COLO829 (cell line): ENCODE measurements at places on chromosomes 5 and 9.

- no peak for DNase-seq
These were observed 18.8 kb upstream of the CATSPER3 start for GRCh38 chr5:134948911-134949310.

- no peak for DNase-seq
These were observed 556 bp downstream of the PCDHGC3 start for GRCh38 chr5:141476132-141476911.

GRCh38 chr5:41522193-41522786 is 11.9 kb upstream of the PLCXD3 start:
- no peak for DNase-seq

DNA sequence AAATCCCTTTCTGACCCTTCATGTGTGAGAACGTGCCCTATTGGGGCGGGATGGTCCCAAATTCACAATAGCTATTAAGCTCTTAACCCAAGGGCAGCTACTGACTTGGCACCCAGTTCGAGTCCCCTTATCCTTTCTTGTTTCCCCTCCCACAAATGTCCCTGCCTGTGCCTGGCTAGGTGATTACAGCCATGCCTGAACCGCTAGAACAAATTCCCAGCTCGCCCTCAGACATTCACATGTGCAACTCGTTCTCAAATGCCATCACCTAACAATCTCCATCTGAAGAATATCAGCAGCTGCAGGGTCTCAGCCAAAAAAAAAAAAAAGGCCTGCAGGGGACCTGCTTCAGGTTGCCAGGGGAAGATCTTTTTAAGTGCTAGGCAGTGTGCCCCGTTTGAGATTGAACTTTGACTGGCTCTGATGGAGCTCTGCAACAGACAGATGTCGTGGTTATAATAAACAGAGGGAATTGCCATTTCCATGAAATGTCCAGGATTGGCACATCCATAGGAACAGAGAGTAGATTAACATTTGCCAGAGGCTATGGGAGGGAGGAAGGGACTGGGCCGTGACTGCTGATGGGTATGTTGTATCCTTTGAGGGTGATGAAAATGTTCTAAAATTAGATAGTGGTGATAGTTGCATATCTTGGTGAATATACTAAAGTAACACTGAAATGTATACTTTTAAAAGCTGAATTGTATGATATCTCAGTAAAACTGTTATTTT is 347.2 kb upstream of the WWC1 start:
- no peak for DNase-seq

- DNase-seq: no peak
These were observed 22.3 kb downstream of the TTC33 start for GRCh38 chr5:40733434-40733833.

DNA sequence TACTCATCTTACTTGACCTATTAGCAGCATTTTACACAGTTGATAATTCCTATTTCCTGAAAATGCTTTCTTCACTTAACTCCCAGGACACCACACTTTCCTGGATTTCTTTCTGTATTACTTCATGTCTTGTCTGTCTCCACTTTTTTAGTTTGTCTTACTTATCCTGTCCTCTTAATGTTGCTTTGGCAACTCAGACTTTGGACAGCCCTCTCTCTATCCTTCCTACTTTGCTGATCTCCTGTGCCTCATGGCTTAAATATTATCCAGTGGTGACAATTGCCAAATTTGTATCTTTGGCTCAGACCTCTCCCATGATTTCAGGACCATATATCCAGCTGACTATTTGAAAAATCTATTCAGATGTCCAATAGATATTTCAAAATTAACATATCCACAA is 39.8 kb upstream of the NUDT12 start:
- no peak for DNase-seq

- no peak for DNase-seq
These were observed 7.7 kb upstream of the RPL26L1 start for GRCh38 chr5:172951371-172952033.

DNA sequence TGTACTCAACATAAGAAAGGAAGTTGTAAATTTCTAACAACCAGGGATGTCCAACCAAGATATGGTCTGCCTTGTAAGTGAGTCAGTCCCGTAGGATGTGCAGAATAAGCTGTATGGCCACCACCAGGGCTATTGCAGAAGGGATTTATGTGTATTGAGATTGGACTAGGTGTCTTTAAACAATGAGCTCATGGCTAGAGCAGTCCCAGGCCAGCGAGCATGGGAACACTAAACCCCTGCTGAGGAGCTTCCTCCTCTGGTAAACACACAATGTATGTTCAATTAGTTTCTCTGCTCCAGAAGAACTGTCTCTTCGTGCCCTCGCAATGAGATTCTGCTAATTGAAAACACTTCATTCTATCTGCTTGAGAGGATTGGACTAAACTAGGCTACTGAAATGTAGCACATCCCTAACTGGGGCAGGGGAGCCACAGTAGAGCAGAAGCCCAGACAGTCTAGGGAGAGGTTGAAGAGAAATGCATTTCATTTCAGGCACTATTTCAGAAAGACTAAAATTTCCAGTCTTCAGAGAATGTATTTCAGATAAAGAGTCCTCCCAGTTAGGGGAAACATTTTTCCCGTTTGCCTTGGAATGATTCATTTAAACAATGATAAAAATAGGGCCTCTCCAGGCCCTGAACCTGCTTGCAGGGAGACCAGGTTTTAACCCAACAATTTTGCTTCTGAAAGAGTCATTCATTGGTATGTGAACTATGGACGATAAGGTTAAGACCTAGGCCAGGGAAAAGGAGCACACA is 154.7 kb downstream of the FAM114A2 start:
- DNase-seq: no peak

- DNase-seq: no peak
These were observed 147.5 kb downstream of the MPDZ start for GRCh38 chr9:13131991-13132390.

DNA sequence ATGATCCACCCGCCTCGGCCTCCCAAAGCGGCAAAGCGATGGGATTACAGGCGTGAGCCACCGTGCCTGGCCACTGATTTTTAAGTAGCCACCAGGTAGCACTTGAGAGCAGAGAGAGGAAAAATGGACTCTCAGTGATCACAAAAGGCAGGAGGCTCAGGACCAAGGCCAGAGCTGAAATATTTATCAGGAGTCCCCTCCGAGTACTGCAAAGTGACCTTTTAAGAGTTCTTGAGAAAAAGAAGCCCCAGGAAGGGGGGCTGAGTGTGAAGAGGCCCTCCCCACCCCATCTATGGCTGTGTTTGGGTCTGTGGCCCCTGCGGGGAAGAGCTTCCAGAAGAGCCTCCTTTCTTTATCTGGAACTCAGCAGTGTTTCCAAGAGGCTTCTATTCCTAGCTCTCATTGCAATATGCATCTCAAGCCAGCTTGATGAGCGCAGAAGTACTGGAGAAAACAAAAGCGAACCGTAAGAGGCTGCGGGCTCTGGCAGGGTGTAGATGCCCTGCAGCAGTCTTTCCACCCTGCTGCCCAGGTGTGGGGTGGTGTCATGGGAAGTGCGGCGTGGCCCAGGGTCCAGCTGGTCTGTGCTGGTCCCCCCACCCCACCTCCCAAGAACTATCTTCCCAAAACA is 75.5 kb upstream of the CDK20 start:
- no peak for DNase-seq

DNA sequence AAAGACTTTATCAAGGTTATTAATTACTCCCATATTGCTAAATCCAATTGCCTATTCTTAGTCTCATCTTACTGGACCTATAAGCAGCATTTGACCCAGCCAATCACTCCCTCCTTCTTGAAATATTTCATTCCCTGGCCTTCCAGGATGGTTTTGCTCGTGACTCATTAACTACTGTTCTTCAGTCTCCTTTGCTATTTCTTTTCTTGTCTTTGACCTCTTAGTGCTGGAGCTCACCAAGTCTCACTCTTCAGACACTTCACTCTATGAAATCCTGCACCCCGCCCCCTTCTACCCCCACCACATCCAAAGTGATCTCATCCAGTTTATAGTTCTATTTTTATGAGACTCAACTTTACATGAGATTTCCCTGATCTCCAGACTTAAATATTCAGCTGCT is 803.1 kb upstream of the WWC1 start:
- DNase-seq: no peak

DNA sequence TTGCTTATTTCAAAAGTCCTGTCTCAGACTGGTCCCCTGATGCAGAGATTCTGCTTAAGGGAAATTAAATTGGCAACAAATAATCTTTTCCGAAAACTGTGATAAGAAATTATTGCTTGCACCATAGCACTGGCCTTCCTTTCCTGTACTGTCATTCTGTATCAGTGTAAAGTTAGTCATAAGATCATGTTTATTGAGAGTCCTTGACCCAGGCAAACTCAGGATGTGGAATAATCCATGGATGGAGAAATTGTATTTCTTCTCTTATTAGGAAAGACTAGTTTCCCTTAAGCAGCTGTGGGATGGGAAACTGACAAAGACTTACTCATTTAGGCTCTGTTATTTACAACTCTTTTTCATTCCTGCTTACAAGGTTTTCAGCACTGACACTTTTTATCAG is 83.0 kb upstream of the RANBP6 start:
- DNase-seq: no peak

GRCh38 chr5:68173007-68173406 is 42.5 kb upstream of the PIK3R1 start:
- DNase-seq: no peak

GRCh38 chr5:160852049-160852448 is at the start of gene ATP10B:
ATP10B (minus strand) TSS chr5:160852211; CDS start chr5:160688074, 164,137 bp downstream.
- DNase-seq: peak; percentile 55

DNA sequence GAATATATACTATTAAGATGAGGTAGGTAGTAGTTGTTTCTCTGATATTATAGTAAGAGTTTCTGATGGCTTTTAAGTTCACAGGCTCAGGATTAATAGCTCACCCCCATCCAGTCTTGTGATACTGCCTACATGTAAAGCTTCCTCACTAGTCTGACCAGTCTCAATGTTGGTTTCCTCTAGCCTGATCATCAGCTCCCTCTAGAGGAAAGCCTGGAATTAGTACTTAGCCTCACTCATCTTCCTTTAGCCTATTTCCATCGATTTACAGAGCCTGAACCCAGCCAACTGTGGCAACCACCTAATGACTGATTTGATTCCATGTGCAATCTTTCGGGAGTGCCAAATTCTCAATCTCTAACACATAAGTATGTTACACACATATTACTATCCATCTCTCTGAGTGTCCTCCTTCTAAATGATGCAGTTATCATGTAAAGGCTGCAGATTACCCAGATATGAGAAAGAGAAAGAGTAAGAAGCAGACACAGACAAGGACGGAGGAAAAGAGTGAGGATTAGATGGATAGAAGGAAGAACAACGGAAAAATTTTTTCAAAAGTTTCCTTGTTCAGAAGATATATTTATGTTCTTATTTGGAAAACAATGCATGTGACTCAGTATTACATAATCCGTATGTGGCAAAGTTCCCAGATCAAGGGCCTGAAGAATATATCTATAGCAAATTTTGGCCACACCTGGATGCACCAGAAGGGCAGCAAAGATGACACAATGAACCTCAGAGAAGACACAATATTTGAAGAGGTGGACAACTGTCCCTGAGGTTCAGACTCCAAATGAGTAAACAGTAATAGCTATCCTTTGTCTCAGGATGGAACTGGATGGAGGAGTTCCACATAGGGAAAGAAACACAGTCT is 333.7 kb downstream of the ELAVL2 start:
- peak; percentile 19 for DNase-seq

GRCh38 chr9:105836936-105837660 is 142.8 kb downstream of the TMEM38B start:
- no peak for DNase-seq

- no peak for DNase-seq
These were observed 1535.3 kb downstream of the EFNA5 start for GRCh38 chr5:106135473-106135872.

DNA sequence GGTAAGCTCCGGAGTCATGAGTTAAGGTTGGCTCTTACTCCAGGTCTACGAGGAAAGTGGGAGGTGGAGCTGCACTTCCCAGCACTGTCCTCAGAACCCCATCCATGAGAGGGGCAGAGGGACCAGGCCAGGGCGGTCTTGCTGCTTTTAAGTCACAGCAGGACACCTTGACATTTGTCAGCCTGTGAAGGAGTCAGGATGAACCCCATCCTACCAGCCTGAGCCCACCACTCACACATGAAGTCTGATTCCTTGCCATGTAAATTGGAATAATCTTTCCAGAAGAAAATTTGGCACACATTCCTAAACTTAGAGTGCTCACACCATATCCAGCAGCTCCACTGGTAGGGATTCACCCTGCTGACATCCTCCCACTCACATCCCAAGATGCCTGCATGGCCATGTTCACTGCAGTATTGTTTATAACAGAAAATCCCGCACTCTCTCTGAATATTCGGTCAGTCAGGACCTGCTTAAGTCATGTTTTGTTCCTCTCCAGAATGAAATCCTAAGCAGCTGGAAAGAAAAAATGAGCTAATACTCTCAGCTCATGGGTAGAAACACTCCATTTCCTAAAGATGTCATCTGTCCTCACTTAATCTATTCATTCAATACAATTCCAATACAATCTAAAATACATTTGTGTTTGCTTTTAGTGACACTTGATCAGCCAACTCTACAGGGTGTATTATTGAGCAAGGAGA is 79.3 kb upstream of the COL5A1 start:
- no peak for DNase-seq

- DNase-seq: no peak
These were observed 9.0 kb upstream of the CATSPER3 start for GRCh38 chr5:134958755-134959154.

GRCh38 chr5:72584466-72584865 is 77.3 kb upstream of the ZNF366 start:
- DNase-seq: no peak

- no peak for DNase-seq
These were observed 53.6 kb downstream of the KIAA0825 start for GRCh38 chr5:94564812-94565211.

- no peak for DNase-seq
These were observed 2.1 kb upstream of the PGGT1B start for GRCh38 chr5:115264786-115265185.

- DNase-seq: no peak
These were observed 347.0 kb upstream of the ADAMTSL1 start for GRCh38 chr9:18126831-18127498.

- no peak for DNase-seq
These were observed 50.0 kb downstream of the HRH2 start for GRCh38 chr5:175707751-175708375.

DNA sequence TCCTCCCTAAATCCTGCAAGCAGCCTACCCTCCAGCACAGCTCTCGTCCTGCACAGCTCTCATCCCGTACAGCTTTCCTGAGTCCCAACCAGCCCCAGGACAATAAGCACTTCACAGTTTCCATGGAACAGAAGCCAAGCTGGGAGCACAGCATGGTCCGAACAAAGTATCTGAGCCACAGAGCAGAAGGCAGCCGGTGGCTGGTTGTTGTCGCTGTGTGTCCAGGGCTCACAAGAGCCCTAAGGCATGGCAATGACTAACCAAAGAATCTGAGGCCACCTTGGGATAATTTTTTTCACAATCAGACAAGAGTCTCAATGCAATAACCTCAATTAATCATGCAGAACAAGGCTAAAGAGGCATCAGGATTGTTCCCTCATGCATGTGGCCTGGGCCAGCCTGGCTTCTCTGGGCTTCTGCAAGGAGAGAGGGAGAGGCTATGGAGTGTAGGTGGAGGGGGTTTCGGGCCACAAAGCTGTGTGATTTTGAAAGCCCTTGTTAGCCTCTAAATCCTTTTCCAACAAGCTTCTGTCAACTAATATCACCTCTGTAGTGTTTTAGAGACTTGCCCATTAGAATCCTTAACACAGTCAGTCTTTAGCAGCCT is 323.4 kb downstream of the PIK3R1 start:
- no peak for DNase-seq

GRCh38 chr5:125411744-125412560 is 665.5 kb upstream of the ZNF608 start:
- no peak for DNase-seq
